ENCODE measurements at places on chromosomes 12 and 14. TPM values are rescaled to one million over a fixed set of nuclear protein-coding genes. Genes with fewer than 3 reads are reported as not detected.

The NKX2-1 gene
- total RNA-seq, result not detected

The LRRC43 gene
- total RNA-seq, result 0.75 TPM

DNA sequence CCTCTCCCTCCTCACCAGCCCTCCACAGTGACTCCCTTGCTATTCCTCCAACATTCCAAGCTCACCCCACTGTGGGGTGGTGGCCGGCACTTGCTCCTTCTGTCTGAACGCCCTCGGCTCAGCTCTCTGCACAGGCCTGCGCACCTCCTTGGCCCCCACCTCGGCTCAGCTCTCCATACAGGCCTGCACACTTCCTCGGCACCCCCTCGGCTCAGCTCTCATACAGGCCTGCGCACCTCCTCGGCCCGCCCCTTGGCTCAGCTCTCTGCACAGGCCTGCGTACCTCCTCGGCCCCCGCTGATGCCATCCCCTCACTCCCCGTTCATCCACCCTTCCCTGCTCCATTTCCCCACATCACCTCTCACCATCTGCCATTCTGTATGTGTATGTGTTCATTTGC is 332.7 kb upstream of the FKBP4 start:
- H3K27ac ChIP-seq, result no peak overlapping the region
- H3K4me3 ChIP-seq, result no peak overlapping the region
- peaks cover 14% of the 10 kb centered on the region for H3K4me1 ChIP-seq
- peaks cover 7% of the 10 kb centered on the region for H3K36me3 ChIP-seq
- no peak for DNase-seq

DNA sequence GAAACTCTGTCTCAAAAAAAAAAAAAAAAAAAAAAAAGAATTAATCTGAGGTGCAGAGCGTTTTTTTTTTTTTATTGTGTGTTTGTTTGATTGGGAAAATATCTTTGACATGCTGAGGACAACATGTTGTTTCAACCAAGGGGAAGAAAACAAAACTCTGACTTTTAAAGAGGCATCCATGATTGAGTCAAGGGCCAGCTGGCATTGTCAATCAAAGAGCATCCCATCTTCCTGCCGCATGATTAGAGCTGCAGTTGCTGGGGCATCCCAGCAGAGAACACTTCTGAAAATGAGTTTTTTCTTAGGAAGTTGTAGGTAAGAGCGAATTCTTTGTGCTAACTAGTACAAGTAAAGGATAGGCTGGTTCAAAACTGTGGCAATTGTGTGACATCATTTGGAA is 200.9 kb upstream of the DAAM1 start:
- no peak overlapping the region for H3K27ac ChIP-seq
- no peaks in the 10 kb centered on the region for H3K36me3 ChIP-seq
- DNase-seq, result no peak
- H3K4me3 ChIP-seq, result no peak overlapping the region
- H3K4me1 ChIP-seq, result no peaks in the 10 kb centered on the region

GRCh38 chr12:101727098-101727497 is 12.2 kb downstream of the SYCP3 start:
- DNase-seq, result no peak
- no peak overlapping the region for H3K27ac ChIP-seq
- no peaks in the 10 kb centered on the region for H3K4me1 ChIP-seq
- H3K4me3 ChIP-seq, result no peak overlapping the region
- H3K27me3 ChIP-seq, result no peaks in the 10 kb centered on the region

DNA sequence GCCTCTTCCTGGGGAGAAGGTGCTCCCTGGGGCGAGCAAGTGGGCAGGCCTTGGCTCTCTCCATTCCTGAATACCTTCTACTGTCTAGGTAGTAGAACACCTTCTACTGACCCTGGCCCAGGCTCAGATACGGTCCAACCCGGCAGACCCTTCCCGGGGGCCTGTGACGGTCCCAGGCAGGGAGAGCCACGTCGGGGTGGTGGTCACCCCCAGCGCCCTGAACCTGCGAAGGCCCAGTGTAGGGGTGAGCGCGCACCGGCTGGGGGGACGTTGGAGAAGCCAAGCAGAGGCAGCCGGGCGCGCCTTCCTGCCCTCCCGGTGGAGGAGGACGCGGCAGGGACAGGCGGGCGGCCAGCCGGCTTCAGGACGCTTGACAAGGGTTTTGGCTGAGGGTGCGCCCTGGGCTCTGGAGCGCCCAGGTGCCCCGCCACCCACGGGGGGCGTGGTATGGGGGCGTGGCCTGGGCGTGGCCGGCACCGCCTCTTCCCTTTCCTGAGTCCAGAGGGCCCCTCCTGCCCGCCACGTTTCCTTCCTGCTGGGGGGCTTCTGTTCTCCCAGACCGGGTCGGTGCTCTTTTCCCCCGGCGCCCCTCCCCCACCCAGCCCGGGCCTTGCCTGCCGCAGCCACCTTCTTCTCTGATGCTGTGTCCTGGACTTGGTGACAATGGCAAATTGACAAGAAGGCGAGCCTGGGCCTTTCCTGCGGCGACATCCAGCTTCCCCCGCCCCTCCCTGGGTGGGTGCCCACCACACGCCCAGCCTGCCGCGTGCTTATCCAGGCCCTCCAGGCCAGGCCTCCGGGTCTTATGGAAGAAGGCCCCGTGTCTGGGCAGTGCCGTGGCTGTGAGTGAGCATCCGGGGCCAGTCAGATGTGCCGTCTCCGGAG is 24.5 kb upstream of the PPP1R13B start:
- H3K27me3 ChIP-seq, result no peaks in the 10 kb centered on the region
- peaks cover 44% of the 10 kb centered on the region for H3K4me1 ChIP-seq
- H3K36me3 ChIP-seq, result no peaks in the 10 kb centered on the region
- peak overlapping the region; percentile 49 for H3K4me3 ChIP-seq

- peaks cover 5% of the 10 kb centered on the region for H3K4me1 ChIP-seq
- no peaks in the 10 kb centered on the region for H3K36me3 ChIP-seq
- H3K4me3 ChIP-seq, result no peak overlapping the region
- H3K27me3 ChIP-seq, result no peaks in the 10 kb centered on the region
Observed at GRCh38 chr14:100644383-100644782, 57.2 kb upstream of the BEGAIN start.

DNA sequence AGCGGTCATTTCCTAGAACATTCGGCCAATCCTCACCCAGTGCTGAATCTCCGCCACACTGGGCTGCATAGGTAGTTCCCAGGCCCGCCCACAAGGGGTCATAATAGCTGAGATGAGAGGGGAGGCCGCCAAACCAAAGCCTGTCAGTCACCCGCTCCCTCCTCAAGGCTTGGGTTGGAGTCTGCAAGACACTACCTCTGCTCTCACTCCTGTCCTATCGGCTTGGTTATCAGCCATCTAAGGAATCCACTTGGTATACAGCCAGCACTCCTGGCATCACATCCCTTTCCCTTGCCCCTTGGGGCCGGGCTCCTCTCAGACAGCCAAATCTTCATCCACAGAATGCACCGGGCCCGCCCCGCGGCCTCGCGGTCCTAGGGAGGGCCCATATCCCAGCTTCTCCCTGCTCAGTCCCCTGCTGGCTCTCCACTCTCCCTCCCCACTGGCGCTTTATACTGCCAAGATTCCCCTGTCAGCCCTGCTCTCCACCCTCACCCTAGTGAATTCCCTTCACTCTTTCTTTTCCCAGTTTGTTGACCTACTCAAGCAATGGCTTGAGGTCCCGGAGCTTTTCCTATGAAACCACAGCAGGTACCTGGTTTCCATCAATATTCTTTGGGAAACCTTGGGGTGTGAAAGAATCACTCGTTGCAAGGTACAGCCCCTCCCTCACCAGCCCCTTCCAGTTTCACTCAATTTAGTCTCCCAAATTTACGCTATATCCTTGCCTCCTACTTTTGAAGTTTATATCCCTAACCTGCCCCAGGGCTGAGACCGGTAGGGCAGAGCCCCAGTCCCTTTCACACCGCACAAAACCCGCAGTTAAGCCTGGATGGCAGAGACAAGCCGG is 1.4 kb downstream of the IFFO1 start:
- H3K27me3 ChIP-seq, result no peaks in the 10 kb centered on the region
- peaks cover 18% of the 10 kb centered on the region for H3K36me3 ChIP-seq
- H3K4me1 ChIP-seq, result peaks cover 52% of the 10 kb centered on the region
- DNase-seq, result peak; percentile 87
- peak overlapping the region; percentile 87 for H3K27ac ChIP-seq
- peak overlapping the region; percentile 87 for H3K4me3 ChIP-seq

- H3K27me3 ChIP-seq, result no peaks in the 10 kb centered on the region
- no peak for DNase-seq
- no peak overlapping the region for H3K4me3 ChIP-seq
- H3K27ac ChIP-seq, result no peak overlapping the region
Observed at GRCh38 chr14:68740788-68741476, 51.9 kb downstream of the ZFP36L1 start.
